Endodermal cell (in vitro differentiated cells): ENCODE measurements at places on chromosomes 7 and 10.

GRCh38 chr7:18671176-18671575 lies 175.6 kb downstream of the HDAC9 start:
- no peaks in the 10 kb centered on the region for H3K27me3 ChIP-seq
- H3K36me3 ChIP-seq = no peaks in the 10 kb centered on the region
- no peak for DNase-seq
- H3K27ac ChIP-seq = no peak overlapping the region

- no peaks in the 10 kb centered on the region for H3K4me1 ChIP-seq
- no peaks in the 10 kb centered on the region for H3K36me3 ChIP-seq
- H3K27ac ChIP-seq = no peak overlapping the region
- no peak overlapping the region for H3K4me3 ChIP-seq
- no peak for DNase-seq
These were observed 110.0 kb downstream of the TACC2 start for GRCh38 chr10:122098924-122099323.

DNA sequence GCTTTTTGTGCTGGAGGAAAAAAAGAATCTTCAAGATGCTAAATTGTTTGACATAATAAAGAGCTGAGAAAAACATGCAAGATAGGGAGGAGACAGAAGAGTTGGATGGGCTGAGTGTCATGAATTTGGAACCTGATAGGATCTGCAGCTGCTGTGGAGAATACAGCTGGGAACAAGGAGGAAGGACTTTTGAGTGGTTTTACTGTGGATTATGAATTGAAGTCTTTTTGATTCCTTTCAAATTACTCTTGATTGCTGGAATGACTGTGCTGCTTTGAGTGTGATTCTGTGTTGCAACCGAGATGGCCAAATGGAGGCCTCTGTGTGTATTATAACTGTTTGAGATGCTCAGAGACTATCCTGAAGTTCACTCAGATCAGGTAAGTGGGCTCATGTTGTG lies 4.0 kb downstream of the EFCAB10 start:
- no peak for DNase-seq

- no peak for DNase-seq
- no peak overlapping the region for H3K27ac ChIP-seq
- H3K4me1 ChIP-seq = peaks cover 4% of the 10 kb centered on the region
- no peaks in the 10 kb centered on the region for H3K36me3 ChIP-seq
- H3K27me3 ChIP-seq = no peaks in the 10 kb centered on the region
These were observed 54.6 kb upstream of the PITRM1 start for GRCh38 chr10:3226960-3227744.

- no peak overlapping the region for H3K4me3 ChIP-seq
- DNase-seq = no peak
- no peak overlapping the region for H3K27ac ChIP-seq
- no peaks in the 10 kb centered on the region for H3K27me3 ChIP-seq
- H3K36me3 ChIP-seq = no peaks in the 10 kb centered on the region
These were observed 17.3 kb upstream of the CSGALNACT2 start for GRCh38 chr10:43120929-43121314.

- no peak for DNase-seq
- H3K27ac ChIP-seq = no peak overlapping the region
- H3K4me1 ChIP-seq = no peaks in the 10 kb centered on the region
- H3K27me3 ChIP-seq = no peaks in the 10 kb centered on the region
These were observed 103.0 kb downstream of the COL26A1 start for GRCh38 chr7:101465576-101466196.

DNA sequence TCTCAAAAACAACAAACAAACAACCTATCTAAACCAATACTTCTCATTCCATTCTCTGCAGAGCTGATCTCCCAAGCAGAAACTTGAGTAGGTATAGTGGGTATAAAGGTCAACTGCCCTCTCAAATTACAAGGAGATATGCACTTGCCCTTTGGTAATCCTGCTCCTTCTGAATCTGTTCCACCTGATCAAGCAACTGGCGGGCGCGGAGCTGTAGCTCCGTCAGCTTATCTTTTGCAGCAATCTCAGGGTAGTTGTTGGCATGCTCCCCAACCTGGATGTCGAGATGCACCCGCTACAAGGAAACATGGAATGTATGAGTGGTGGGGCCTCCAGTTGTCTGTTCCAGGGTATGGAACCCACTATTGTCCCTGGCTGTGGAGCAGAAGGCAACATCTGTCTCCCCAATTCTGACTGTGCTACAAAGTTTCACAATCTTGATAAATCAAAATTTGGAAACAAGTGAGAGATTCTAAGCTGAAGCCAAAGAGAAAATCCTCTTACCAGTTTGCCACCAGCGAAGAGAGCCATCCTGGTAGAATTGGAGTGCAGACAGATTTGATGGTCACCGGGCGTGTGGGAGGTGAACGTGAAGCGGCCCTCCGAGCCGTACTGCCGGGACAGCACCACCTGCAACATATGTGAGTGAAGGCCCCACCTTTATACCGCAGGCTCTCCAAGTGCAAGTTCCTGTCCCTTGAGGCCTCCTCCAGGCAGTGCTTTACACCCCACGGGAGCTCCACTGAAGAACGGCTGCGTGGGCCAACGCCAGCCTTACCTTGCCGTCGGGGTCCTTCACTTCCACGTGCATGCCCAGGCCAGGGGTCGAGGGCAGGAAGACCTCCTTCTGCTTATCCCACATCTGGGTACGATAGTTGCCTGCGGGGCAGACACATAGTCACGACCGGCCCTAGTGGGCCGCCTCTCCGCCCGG lies 819 bp downstream of the TMED4 start:
- no peaks in the 10 kb centered on the region for H3K4me1 ChIP-seq
- H3K27ac ChIP-seq = peak overlapping the region; percentile 76

- DNase-seq = peak; percentile 80
- H3K27ac ChIP-seq = no peak overlapping the region
- no peak overlapping the region for H3K4me3 ChIP-seq
- H3K36me3 ChIP-seq = no peaks in the 10 kb centered on the region
- no peaks in the 10 kb centered on the region for H3K4me1 ChIP-seq
- H3K27me3 ChIP-seq = peaks cover 42% of the 10 kb centered on the region
These were observed 4.6 kb downstream of the HSPA12A start for GRCh38 chr10:116737627-116738327.

DNA sequence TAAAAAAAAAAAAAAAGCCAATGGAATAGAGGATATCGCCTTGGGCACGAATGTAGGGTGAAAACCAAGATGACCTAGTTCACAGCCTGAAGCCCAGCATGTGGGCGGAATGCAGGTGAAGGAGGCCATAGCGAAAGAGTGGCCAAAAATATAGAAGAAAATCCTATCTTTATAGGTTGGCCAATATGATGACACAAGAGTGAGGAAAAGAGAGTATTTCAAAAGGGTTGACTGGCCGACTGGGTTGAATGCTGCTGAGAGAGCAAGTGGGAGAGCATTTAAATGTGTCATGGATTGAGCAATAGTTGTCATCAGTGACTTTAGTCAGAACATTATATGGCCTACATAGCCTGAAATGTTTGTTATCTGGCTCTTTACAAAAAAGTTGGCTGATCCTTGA lies 17.2 kb upstream of the GLI3 start:
- no peaks in the 10 kb centered on the region for H3K36me3 ChIP-seq
- no peak for DNase-seq
- no peaks in the 10 kb centered on the region for H3K4me1 ChIP-seq
- no peak overlapping the region for H3K27ac ChIP-seq
- H3K4me3 ChIP-seq = no peak overlapping the region

DNA sequence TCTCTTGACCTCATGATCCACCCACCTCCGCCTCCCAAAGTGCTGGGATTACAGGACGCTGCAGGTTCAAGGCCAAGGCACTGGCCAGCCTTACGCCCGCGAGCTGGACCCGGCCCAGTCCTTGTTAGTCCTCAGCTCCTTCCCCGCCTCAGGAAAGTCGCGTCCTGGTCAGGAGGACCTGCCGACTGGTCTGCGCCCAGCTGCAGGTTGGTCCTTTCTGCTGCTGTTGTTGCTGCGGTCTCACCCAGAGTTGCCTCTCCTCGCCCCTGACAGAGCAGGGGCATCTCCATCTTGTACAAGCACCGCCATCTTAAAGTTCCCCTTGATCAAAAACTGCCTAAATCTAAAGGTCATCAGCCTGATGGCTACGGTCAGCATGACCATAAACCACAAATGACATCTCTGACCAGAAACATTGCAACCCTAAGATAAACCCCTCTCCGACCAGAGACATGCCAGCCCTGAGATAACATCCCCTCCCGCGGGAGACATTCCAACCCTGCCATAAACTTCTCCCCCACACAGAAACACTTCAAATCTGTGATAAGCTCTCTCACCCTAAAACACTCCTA lies 13.9 kb upstream of the BMS1 start:
- no peak for DNase-seq
- H3K27ac ChIP-seq = no peak overlapping the region
- no peaks in the 10 kb centered on the region for H3K27me3 ChIP-seq
- H3K36me3 ChIP-seq = no peaks in the 10 kb centered on the region

DNA sequence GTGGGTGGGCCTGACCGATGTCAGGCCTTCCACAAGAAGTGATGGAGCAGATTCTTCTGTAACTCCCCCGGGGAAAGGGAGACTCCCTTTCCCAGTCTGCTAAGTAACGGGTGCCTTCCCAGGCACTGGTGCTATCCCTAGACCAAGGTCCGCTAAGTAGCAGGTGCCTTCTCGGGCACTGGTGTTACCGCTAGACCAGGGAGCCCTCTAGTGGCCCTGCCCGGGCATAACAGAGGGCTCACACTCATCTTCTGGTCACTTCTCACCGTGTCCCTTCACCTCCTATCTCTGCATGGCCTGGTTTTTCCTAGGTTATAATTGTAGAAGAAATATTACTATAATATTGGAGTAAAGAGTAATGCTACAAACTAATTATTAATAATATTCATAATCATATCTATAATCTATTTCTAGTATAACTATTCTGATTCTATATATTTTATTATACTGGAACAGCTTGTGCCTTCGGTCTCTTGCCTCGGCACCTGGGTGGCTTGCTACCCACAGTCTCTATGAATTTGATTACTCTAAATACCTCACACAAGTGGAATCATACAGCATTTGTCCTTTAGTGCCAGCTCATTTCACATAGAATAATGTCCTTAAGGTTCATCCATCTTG lies 1378.7 kb downstream of the XPNPEP1 start:
- no peak overlapping the region for H3K4me3 ChIP-seq
- H3K27me3 ChIP-seq = no peaks in the 10 kb centered on the region
- DNase-seq = peak; percentile 90
- no peaks in the 10 kb centered on the region for H3K4me1 ChIP-seq

- no peaks in the 10 kb centered on the region for H3K27me3 ChIP-seq
- no peak for DNase-seq
- peaks cover 5% of the 10 kb centered on the region for H3K4me1 ChIP-seq
- no peak overlapping the region for H3K27ac ChIP-seq
These were observed 34.5 kb downstream of the CRHR2 start for GRCh38 chr7:30647589-30648364.

GRCh38 chr7:116311816-116312471 lies 101.6 kb downstream of the TES start:
- H3K4me1 ChIP-seq = peaks cover 5% of the 10 kb centered on the region
- H3K4me3 ChIP-seq = no peak overlapping the region
- no peak for DNase-seq
- no peak overlapping the region for H3K27ac ChIP-seq

- no peak for DNase-seq
- H3K4me1 ChIP-seq = no peaks in the 10 kb centered on the region
- H3K4me3 ChIP-seq = no peak overlapping the region
- H3K36me3 ChIP-seq = no peaks in the 10 kb centered on the region
- H3K27me3 ChIP-seq = no peaks in the 10 kb centered on the region
These were observed 444.6 kb downstream of the REEP3 start for GRCh38 chr10:63965846-63966245.

GRCh38 chr10:119655566-119656001 lies 4.4 kb downstream of the BAG3 start:
- H3K36me3 ChIP-seq = peaks cover 19% of the 10 kb centered on the region
- no peak for DNase-seq
- peaks cover 6% of the 10 kb centered on the region for H3K27me3 ChIP-seq
- no peak overlapping the region for H3K27ac ChIP-seq
